ENCODE measurements at places on chromosomes 4 and X.

DNA sequence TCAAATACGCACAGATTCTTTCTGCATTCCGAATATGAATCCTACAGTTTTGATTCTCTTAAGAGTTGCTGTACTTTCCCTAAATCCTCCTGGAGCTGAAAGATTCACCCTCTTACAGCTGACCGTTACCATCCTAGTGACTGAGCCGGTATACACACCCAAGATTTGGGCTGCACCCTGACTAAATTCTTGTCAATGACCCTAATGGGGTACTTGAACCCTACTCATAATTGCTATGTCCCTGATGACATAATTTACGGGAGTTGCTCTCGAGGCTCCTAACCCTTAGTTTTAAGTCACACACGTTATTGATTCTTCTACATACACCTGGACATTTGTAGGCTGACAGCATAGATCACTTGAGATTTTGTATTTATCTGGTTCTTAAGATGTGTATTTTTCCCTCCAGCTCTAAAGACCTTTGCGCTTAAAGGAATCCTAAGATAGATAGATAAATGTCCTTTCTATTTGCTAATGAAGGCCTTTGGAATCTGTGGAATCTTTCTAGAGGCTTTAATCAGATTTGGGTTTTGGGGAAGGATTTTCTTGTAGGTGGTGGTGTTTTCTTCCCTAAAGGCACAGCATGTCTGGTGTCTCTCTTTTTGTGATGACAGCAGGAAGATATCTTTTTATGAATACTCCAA lies 37.8 kb downstream of the CLDN34 start:
- no peak for DNase-seq

- DNase-seq: no peak
Observed at GRCh38 chr4:164070625-164071024, 576.1 kb downstream of the TMA16 start.

DNA sequence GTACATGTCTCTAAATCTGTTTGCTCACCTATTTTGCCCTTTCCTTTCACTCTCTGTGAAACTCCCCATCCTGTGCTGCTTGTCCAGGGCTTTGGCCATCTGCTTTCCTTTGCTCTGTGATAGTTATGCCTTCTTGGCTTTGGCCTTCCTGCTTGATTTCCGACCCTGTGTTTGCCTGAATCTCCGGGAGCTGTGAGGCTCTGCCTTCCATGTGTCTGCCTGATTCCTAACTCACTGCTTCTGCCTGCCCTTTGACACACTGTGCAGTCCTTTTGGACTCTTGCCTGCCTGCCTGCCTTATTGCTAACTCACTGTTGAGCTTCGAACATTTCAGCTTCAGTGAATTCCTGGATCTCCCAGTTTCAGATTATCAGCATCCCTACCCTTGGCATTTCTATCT lies 143.1 kb downstream of the C4orf33 start:
- DNase-seq: no peak

DNA sequence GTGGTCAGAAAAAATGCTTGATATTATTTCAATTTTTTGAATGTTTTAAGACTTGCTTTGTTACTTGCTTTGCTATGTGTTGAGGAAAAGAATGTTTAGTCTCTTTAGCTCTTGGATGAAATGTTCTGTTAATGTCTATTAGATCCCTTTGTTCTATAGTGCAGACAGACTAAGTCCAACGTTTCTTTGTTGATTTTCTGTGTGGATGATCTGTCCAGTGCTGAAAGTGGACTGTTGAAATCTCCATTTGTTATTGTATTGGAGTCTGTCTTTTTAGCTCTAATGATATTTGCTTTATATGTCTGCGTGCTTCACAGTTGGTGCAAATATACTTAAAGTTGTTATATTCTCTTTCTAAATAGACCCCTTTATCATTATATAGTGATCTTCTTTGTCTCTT lies 220.6 kb downstream of the GUCY2F start:
- DNase-seq: no peak

DNA sequence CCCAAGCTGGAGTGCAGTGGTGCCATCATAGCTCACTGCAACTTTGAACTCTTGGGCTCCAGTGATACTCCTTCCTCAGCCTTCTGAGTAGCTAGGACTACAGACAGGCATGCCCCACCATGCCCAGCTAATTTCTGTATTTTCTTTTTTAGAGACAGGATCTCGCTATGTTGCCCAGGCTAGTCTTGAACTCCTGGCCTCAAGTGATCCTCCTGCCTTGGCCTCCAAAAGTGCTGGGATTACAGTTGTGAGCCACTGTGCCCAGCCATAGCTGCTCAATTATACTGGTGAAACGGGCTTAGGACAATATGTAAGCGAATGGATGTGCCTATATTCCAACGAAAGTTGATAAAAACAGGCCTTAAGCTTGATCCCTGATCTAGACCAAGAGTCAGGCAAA lies 13.1 kb downstream of the CASP3 start:
- no peak for DNase-seq

DNA sequence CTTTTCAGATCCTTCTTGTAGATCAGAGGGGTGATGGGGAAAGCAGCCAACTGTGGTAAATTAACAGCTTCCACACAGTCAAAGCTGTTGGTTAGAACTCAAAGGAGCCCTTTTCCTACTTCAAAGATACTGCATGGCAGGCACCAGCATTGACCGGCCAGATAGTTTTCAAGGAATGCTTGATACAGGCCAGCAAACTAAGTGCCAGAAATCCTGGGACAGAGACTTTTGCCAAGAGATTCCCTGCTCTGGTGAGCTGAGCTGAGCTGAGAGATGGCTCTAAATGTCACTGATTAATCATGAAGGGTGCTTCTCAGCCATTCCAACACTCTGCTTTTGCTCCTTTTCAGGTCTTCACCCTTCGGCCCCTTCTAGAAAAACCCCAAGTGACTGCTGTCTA lies 131.6 kb upstream of the MED14 start:
- no peak for DNase-seq

- DNase-seq: no peak
Observed at GRCh38 chr4:122668241-122668640, 47.4 kb upstream of the IL21 start.

DNA sequence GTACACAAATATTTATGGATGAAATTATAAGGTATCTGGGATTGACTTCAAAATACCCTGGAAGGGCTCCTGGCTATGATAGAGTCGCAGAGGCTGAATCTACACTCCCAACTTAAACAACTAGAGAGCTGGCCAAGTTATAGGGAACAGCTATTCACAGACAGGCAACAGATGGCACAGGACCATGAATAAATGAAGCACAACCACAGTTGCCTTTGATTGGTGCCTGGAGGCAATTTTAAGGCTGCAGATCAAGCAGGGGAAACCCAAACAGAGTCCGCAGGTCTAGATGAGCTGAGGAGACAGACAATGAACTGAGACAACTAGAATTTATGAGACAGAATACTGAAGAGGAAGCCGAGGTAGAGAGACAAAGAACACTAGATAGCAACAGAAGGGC lies 155.9 kb downstream of the EVC2 start:
- no peak for DNase-seq

DNA sequence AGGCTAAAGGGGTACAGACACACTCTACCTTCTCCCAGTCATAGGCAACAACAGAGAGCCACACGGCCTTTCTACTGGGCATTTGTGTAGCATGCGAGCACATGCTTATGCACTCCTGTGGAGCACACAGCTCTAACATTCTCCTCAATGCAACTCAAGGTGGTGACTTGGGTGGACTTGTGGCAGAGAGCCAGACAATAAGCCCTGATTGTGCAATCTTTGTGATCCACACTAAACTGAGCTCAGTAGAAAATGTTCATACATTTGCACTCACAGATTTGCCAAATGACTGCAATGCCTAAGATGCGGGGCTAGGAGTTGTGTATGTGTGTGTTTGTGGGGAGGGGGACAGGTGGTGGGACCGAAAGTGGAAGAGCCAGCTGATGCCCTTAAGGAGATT lies 31.4 kb upstream of the SETD7 start:
- no peak for DNase-seq

DNA sequence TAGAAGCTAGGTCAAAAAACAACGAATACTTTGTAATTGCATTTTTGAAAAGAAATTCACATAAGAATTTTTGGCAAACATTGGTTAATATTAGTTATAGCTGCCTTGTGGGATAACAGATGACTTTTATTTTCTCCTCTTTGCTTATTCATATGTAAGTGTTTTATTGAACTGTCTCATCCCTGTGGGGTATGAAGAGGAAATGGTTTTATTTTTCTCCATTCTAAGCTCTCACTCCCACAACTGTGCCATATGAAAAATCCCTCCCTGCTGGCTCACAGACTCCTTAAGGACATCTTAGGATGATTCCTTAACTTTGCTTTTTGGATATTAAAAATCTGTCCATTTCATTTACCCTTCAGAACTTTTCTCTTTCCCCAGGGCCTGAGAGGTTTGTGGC lies 300.6 kb downstream of the PPP1R2C start:
- DNase-seq: no peak

- no peak for DNase-seq
Observed at GRCh38 chr4:147578051-147578476, 39.1 kb upstream of the TMEM184C start.

- DNase-seq: no peak
Observed at GRCh38 chr4:4364486-4365208, 22.3 kb upstream of the NSG1 start.

- DNase-seq: no peak
Observed at GRCh38 chr4:152281211-152281610, 254.7 kb downstream of the FBXW7 start.

GRCh38 chrX:24577091-24577490 lies 70.1 kb downstream of the PCYT1B start:
- DNase-seq: no peak

DNA sequence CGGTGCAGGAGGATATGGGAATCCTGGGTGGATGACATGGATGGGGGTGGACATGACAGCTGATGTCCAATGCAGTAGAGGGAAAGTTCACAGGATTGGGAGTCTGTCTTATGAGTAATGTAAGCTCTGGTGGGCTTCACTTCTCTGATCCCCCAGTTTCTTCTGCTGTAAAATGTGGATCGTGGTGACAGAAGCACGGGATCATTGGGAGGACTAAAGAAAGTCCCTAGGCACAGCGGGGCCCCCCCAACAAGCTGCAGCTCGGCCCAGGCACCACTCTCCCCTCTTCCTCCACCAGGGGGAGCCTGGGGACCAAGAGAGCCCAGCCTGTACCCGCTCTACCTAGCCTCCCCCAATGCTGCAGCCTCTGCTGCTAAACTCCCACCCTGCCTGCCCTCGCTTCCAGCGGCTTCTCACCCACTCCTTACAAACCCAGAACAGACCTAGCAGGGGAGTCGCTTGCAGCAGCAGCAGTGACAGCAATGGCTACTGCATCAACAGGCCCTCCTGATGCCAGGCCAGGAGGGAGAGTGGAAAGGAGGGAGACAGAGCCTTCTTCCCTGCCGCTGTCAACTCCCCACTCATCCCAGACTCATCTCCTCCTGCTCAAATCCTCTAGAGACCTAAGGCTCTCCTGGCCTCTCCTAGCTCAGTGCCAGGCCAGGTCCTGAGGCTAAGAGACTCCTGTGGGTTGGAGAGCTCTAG lies 36.1 kb upstream of the IQSEC2 start:
- peak; percentile 54 for DNase-seq

DNA sequence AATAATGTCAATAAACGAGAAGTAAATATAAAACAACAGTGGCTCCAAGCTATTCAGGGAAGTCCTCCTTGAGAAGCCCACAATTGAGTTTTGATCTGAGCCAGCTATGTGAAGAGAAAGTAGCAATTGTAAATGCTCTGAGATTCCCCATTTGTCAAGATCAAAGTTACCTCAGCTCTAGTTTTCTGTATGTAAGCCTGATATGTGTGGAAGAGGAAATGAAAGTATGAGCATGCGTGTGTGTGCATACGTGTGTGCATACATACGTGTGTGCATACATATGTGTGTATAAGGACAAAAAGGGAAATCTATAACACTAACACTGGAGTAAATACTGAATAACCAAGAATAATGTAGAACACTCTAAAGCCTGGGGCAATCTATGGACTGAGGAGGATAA lies 130.3 kb downstream of the SCFD2 start:
- DNase-seq: no peak

- no peak for DNase-seq
Observed at GRCh38 chr4:47852136-47852535, 14.3 kb upstream of the CORIN start.

- no peak for DNase-seq
Observed at GRCh38 chrX:128769495-128769894, 717.3 kb upstream of the ACTRT1 start.

DNA sequence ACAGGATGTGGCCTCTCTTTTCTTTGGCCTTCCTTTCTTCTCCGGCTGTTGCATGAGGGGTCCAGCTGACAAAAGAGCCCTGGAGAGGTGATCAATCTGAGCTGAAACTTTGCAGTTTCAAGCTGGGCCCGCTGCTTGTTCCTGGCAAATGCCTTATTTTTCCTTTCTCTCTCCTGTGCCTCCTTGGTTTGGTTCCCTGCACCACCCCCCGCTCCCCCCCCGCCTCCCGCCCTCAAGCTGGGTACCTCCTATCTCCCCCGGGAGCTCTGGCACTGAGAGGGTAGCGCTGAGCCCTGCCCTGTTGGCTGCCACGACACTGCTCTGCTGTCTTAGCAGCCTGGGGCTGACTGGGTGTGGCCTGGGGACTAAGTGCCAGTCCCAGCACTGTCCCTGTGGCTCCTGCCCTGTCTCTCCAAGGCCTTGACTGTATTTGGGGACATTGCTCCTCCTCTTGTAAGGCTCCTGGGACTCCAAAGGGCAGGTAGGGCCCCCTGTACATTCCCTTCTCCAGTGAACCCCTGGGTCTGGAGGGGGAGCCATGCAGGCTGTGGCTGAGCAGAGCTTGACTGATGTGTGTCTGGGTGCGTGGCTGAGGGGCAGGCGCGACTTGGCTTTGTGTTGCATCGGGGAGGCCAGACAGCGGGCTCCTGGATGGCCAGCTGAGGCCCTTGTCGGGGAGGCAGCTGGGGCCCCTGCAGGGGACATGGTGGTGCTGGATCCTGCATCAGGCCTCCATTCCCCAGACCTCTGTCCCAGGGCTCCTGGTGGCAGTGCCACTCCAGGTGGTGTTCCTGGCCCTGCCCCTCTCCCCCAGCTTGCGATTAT lies 1.1 kb downstream of the PLXNA3 start:
- no peak for DNase-seq

DNA sequence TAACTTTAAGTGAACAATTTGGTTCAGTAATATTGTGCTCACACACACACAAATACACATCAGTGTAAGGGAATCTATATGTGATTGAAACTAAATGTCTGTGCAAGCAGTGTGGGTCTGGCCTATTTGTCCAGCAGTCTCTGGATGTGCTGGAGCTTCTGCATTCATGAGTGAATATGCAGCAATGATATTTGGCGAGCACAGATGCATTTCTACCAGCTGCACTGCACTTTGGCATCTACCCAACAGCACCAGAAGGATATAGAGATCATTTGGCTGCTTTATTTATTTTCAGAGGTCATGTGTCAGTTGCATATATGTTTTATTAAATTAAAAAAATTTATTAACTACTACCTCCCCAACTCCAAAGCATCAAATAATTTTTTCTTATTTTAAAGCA lies 613.4 kb upstream of the NR3C2 start:
- no peak for DNase-seq
